ENCODE measurements at places on chromosomes 2 and 18.

DNA sequence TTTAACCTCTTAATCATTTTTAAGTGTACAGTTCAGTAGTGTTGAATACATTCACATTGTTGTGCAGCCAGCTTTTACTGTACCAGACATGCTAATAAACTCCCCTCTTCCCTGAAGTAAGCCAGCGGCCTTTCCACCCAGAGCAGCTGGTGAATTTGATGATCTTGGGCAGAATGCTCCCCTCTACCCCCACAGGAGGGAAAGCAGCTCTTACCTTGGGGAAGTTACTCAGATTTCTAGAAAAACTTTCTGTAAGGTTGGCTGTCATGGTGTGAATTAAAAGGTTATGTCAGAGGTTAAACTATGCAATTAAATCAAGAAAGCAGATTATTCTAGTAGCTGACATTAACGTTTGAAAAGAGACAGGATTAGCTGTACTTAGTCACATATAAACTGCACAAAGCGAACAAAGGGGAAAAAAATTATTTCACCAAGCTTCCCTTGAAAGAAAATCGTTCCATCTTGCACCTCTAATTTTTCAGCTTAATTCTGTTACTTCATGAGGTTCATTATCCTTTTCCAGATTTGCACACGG, 398.5 kb upstream of the NRP2 start:
- DNase-seq = no peak

GRCh38 chr2:5991305-5991968, 299.3 kb downstream of the SOX11 start:
- no peak for DNase-seq

DNA sequence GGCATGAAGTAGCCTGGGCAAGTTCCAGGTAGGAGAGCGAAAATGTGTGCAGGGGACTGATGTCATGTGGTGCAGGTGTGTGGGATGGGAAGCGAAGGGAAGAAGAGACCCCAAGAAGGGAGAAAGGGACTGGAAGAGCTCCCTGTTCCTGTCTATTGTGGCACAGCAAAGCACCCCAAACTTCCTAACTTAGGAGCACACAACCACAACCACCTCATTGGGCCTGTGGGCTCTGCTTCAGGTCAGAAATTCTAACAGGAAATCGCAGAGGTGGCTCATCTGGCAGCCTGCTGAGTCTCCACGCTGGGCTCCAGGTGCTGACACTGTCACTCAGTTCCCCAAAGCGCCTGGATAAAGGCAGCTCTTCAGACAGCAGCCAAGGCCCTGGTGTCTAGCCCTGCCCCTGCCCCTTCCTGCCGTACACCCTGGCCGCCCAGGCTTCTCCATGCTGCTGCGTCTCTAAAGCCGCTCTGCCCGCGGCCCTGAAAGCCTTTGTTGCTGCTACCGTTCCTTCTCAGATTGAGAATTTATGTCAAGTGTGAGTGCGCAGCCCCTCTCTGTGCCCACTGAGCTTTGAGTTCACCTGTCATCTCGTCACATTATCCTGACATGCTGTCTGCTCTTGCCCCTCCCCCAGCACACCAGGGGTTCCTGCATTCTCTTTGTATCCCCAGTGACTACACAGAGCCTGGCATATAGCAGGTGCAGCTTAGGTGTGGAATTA, 140.2 kb upstream of the BCL2L11 start:
- DNase-seq = peak; percentile 90

GRCh38 chr2:58971511-58972360, 730.6 kb upstream of the FANCL start:
- DNase-seq = no peak

DNA sequence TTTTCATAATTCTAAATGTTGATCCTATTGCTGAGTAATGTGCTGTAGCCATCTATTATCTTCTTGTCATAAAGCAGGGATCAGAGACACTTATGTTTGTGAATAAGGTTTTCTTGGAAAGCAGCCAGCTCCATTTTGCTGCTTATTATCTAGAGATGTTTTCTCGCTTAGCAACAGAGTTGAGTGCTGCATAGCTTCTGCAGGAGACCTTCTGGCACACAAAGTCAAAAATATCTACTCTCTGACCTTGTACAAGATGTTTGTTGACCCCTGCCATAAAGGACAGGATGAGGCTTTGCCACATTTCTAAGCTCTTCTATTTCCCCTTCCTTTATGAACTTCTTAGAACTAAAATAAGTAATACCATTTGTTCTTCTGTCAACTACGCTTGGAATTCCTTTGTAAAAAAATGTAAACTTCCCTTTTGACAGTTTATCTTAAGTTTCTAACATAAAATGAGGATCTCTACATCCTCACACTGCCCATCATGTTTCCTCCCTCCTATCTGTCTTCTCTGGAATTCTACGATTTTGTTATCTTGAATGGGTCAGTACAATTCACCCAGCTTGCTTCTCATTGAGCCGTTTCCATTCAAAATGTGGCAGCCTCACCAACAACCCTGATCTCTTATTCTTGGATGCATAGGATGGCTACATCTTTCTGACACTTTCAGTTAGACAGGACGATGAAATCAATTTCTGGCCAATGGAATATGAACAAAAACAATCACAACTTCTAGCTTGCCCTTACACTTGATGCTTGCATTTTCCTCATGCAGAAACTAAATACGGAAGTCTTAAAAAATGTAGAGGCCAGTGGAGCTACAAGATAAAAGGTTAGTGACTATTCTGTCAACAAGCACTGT, 1377.0 kb downstream of the SUCLG1 start:
- peak; percentile 66 for DNase-seq

DNA sequence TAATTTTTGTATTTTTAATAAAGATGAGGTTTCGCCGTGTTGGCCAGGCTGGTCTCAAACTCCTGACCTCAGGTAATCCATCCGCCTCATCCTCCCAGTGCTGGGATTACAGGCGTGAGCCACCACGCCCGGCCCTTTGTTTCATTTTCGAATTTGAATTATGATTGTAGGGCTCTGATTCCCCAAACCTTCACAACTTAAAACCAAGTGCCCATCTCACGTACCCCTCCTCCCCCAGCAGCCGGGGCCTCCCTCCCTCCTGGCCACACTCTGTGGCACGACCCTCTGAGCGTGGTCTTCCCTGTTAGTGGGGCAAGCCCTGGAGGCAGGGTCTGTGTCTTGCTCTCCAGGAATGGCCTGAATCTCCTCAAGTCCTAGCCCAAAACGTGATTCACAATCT, 166.5 kb downstream of the ASB1 start:
- no peak for DNase-seq

Data from NCI-H1417 (cell line).